CD4-positive, alpha-beta T cell treated with Interleukin-17A for 1 hour (primary cell): ENCODE measurements at places on chromosomes 16 and 17.

DNA sequence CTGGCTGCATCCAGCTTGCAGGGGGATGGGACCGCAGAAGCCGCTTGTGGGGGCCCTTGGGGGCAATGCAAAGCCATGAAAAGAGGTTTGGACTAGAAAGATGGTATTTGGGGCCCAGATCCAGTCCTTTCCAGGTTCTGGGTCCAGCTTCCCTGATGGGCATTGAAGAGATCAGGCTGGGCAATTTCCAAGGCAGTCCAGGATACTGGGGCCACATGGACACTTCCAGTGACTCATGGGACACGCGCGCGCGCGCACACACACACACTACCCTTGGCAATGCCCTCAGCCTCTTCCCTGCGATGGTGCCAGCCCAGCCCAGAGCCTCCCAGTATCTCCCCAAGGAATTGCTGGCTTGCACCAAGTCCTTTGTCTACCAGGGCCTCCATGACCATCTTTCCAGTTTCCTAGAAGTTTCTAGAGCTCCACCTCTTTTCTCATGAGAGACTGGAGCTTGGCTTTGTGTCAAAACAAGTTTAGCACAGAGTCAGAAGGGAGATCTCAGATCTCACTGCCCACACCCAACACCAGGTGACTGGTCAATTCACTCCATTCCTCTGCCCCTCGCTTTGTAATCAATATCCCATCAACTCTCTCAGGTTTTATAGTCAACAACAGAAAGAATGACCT is 44.3 kb downstream of the WNT3 start:
- DNase-seq: no peak

- no peak for DNase-seq
Measured at GRCh38 chr17:40072735-40073346, 10.1 kb downstream of the THRA start.

- peak; percentile 79 for DNase-seq
Measured at GRCh38 chr17:82551779-82552457, 32.4 kb downstream of the FOXK2 start.

DNA sequence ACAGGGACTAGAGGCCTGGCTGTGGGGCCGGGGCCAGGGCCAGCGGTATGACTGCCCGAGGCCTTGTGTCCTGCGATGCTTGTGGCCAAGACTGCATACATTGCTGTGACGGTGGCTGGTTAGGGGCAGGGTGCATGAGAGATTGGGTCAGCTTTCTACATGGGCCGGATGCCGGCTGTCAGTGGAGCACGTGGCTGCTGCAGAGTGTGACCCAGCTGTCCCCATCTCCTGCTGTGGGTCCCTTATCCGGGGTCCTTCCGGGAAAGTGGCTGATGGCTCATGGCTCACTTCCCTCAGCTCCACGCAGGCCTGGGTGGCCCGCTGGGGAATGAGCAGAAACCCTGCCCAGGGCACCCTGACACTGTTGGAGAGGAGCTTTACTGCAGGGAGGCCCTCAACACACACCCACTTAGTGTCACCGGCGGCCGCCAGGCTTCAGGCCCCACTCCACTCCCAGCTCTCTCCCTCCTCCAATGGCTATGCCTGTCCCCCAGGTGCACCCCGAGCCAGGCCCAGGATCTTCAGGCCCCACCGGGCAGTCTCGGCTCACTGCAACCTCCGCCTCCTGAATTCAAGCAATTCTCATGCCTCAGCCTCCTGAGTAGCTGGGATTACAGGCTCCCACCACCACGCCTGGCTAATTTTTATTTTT is 808 bp upstream of the RGS11 start:
- no peak for DNase-seq

DNA sequence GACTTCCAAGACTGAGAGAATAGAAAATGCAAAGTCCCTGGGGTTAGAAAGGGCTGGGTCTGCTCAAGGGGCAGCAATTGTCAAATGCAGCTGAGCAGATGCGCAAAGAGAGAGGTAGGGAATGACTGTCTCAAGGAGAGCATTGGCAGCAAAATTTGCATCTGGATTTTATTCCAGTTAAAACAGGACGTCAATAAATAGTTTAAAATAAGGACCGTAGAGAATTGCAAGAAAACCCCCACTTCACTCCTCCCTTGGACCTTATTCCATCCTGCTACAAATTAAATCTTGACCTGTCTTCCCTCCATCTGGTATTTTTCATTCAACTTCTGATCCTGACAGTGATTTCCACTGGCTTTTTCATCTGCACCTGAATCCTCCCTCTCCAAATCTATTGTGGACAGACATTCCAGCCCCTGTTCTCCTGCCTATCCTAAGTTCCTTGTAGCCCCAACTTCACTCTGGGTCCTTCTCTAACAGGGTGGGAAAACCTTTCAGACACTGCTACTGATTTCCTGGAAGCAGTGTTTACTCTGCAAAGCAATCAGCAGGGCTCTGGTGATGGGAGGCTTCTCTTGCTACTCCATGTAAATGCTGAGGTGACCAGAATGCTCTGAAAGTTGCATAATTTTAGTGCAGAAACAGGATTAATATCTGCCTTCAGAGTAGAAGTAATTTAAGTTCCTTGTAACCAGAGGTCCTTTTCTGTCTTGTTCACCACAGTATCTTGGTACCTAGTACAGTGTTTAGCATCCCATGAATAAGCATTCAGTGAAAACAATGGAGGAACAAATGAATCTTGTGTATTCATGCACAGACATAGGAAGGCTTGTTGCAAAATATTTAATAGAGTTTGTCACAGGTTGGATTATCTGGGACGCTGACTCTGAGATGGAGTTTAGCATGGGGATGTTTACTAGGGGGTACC is 79.2 kb downstream of the CDH11 start:
- DNase-seq: no peak

GRCh38 chr17:35723735-35724134 is 7.7 kb upstream of the RASL10B start:
- DNase-seq: no peak

DNA sequence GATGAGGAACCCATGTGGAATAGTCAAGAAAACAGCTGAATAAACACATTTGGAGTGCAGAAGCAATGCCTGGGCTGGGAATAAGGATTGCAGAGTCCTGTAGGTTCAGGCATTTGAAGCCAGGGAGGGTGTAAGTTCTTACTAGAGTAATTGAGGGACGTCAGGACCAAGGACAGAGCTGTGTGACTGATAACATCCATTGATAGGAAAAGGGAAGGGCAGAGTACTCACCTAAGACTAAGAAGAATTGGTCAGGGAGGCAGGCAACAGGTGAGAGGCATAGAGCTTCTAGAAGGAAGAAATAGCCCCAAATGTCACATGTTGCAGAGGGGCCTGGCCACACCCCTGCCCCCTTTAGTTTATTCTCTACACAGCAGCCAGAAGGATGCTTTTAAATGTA is 79.8 kb upstream of the TMEM132E start:
- no peak for DNase-seq

DNA sequence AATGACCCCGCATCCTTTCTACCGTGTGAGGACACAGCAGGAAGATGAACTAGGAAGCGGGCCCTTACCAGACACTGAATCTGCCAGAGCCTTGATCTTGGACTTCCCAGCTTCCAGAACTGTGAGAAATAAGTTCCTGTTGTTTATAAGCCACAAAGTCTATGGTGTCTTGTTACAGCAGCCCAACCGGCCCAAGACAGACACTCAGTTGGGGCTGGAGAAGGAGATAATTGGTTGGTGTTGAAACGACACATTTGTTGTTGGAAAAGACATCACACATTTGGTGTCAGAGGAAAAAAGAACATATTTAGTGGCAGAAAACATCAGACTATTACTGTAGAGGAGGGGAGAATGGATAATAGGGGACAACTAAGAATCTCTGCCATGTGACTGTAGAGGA is 122.3 kb upstream of the SEC14L1 start:
- no peak for DNase-seq

GRCh38 chr17:7651097-7651664 is 455 bp downstream of the ATP1B2 start:
- DNase-seq: no peak

DNA sequence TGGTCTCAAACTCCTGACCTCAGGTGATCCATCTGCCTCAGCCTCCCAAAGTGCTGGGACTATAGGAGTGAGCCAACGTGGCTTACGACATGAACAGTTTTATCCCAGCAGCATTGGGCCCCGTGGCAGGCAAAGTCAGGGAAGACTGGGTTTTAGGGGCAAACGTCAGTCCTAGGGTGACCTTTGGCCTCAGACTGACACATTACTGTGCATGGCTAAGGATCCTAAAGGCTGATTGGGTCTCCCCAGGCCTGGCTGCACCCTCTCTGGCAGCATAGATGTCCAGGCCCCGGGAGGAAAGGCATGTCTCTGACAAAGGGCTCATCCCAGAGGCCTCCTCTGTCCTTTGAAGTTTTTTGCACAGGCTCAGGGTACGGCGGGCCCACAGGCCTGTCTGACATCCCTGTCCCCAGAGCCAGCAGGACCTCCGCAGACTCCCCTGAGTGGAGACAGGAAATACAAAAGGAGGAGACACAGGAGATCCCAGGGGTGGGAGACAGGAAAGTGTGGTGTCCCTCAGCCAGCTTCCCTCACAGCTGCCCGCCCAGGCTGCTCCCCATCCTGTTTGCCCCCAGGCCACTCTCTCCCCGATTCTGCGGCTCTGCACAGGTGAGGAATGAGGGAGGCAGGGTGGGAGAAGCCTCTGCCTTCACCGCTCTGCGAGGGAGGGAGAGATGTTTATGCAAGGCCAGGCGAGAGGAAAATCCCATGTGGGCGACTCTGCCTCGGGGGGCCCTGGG is 54.5 kb upstream of the MTSS2 start:
- DNase-seq: no peak

- DNase-seq: no peak
Measured at GRCh38 chr16:67071476-67072048, 38.2 kb upstream of the PHAF1 start.

- no peak for DNase-seq
Measured at GRCh38 chr17:67375716-67376115, 1.4 kb upstream of the PITPNC1 start.

GRCh38 chr16:85960486-85961046 is 61.6 kb downstream of the IRF8 start:
- DNase-seq: no peak

DNA sequence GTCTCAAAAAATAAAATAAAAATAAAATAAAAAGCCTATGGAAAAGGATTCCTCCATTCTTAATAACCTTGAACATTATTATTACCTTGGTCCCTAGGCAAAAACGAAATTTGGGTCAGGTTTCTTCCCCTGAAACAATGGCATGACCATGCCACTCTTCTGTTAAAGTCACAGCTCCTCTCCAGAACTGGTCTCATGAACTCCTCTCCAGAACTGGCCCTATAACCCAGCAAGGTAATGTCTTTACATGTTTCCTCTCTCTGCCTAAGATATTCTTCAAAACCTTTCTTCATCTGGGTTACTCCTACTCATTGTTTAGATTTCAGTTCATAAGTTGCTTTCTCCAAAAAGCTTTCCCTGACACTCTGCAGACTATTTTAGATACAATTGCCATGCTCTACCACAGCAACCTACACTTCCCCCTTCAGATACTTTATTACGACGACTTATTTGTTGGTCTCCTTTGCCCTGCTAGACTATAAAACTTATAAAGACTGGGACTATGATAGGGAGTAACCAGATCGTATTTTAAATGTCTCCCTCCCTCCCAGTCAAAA is 13.5 kb downstream of the TRIM37 start:
- no peak for DNase-seq

DNA sequence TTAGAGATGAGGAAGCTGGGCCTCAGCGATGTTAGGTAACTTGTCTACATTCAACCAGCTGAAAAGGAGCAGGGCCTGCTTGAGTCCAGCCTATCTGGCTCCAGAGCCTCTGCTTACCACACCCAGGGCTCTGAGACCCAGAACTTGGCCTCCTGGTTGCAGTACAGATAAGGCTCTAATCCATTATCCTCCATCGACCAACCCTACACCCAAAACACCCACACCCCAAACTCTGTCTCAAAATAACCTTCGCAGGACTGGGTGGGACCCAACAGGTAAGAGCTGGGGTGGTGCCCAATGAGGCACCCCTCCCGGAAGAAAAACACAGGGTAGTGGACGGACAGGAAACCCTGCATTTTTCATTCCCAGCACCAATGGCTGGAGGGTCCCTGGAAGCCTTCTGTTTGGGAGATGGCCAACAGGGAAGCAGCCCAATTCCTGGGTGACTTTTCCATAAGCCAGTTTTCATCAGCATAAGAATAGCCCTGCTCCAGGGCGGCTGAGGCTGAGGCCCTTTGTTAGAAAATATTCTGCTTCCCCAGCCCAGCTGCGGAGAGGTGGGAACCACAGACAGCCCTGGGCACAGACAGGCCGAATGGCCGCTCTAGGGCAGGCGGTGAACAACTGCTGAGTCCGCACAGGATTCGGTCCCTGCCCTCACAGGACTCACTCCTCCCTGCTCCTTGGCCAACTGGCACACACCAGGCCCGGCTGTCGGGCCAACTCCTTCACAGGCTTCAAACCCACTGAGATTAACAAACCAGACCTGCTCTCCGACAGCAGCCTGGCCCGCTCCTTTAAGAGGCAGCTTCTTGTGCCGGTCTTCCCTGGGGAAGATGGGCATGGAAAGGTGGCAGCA is 9.8 kb downstream of the SMIM5 start:
- DNase-seq: no peak

DNA sequence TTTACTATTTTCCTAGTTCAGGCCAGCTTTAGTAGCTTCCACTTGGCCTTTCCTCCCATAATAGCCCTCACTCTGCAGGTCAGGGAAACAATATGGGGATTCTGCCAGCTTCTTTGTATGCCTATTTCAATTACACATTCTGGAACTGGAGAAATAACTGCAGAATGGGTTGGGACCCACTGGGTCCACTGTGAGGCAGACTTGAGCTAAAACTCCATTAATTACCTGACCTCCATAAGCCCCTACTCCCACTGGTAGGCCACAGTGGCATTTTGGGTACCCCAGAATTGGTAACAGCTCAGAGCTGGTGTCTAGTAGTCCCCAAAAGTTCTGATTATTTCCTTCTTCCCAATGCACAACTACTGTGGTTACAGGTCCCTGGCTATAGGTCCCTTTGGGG is 16.7 kb upstream of the TENT4B start:
- DNase-seq: no peak

- DNase-seq: no peak
Measured at GRCh38 chr16:81612351-81613163, 166.5 kb upstream of the PLCG2 start.

- peak; percentile 31 for DNase-seq
Measured at GRCh38 chr16:30076276-30076791, 540 bp downstream of the PPP4C start.

- DNase-seq: no peak
Measured at GRCh38 chr17:29624586-29624985, 1.9 kb upstream of the CORO6 start.

GRCh38 chr16:78749745-78750268 is 650.4 kb downstream of the WWOX start:
- DNase-seq: peak; percentile 49

GRCh38 chr16:18013863-18014262 is 322.7 kb downstream of the NPIPA8 start:
- no peak for DNase-seq

GRCh38 chr17:9979463-9979995 is 74.5 kb upstream of the RCVRN start:
- no peak for DNase-seq

GRCh38 chr16:8781797-8782196 is 15.6 kb downstream of the TMEM186 start:
- no peak for DNase-seq

- DNase-seq: no peak
Measured at GRCh38 chr17:8821446-8822105, 22.4 kb upstream of the MFSD6L start.

GRCh38 chr16:85982563-85982939 is 83.6 kb downstream of the IRF8 start:
- DNase-seq: peak; percentile 26

GRCh38 chr16:69479775-69480174 is 55.4 kb downstream of the CYB5B start:
- DNase-seq: no peak
